Vein endothelial cell (primary cell): ENCODE measurements at places on chromosomes 6 and 20. TPM values are rescaled to one million over a fixed set of nuclear protein-coding genes. Genes with fewer than 3 reads are reported as not detected.

The CAGE1 gene
- under 0.01 TPM in 1 of 2 replicates, not detected in the other for total RNA-seq

The HTR1B gene
- 31.8 and 34.0 TPM in 2 replicates for total RNA-seq

The SMOC2 gene
- total RNA-seq = not detected in 2 replicates

The HCK gene
- 0.33 TPM in 1 of 2 replicates, not detected in the other for total RNA-seq

The NKX2-4 gene
- total RNA-seq = not detected in 2 replicates

The GPR63 gene
- total RNA-seq = 0.19 TPM in 1 of 2 replicates, not detected in the other

The ADAM33 gene
- under 0.01 TPM in 1 of 2 replicates, not detected in the other for total RNA-seq

The SLC22A23 gene
- total RNA-seq = 21.6 and 29.7 TPM in 2 replicates

The SCRT2 gene
- not detected in 2 replicates for total RNA-seq

The BEND3 gene
- total RNA-seq = 6.1 and 7.5 TPM in 2 replicates

The NFATC2 gene
- total RNA-seq = 6.9 and 8.2 TPM in 2 replicates

The ZNF831 gene
- not detected in 2 replicates for total RNA-seq

The LY6G5C gene
- 1.3 and 2.4 TPM in 2 replicates for total RNA-seq

The SAMD5 gene
- 1.3 and 8.8 TPM in 2 replicates for total RNA-seq
